ENCODE measurements at places on chromosomes 2 and 18.

DNA sequence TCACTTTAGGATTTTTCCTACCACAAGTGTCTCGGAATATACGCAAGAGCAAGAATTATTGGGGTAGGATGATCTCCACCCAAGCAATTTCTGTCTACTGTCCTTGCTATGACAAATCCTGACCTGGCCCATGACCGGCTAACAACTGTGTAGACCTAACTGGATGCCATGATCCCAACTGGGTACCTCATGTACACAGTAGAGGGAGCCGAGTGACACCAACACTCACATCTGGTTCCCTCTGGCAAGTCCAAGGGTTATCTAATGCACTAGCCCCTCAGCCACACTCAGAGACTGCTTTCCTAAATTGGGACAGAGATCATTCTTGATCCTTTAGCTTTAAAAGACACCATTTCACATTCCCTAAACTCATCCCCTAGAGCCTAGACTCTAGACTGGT lies 60.7 kb upstream of the ZNF532 start:
- DNase-seq, result no peak

DNA sequence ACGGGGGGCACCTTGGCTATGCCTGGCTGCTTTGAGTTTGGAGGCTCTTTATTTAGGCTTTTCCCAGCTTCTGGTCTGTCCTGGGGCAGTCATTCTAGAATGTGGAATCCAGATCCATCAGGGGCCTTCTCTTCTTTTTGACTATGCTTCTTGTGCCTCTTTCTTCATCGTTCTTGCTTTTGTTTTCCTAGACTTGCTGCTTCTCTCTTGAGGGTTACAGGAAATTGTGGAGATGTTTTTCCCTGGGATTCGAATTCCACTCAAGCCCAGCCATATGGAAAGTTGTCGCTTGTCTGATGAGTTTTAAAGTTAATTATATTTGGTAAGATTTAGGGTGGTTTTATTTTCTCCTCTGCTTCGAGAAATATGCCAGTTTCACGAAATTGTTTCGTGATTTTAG lies 2.4 kb downstream of the GLI2 start:
- no peak for DNase-seq

DNA sequence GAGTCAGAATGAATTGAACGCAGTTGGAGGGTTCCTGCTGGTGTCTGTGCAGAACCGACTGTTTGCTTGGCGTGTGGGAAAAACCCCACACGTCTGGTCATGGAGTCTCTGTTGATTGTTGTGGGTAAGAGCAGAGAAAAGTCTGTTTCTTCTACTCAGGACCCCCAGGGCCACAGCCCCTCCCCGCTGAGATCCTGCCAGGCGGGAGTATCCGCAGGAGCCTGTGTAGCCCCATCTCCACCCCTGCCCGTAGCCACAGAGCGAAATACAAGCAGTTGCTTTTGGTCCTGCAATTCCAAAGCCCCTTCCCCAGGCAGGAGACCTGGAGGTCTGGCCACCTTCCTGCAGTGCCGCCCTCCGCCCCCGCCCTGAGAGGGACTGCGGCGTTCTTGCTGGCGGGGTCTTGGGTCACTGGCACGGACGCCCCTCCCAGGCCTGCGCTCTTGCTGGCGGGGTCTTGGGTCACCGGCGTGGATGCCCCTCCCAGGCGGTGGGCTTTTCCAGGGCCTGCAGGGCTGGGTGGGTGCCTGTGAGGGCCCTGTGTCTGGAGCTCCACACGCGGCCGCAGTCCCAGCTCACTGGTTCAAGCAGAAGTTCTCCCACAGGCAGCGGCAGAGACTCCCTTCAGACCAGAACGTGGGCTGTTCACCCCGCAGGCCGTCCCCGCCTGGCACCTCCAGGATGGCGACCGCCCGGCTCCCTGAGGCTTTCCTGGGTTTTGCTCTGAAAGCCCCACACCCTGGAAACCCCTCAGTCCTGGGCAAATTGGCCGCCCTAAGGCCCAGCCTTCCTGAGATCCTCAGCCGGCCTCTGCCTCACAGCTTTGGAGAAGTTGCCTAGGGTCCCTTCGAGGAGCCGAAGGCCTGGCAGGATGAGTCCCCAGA lies 76.0 kb upstream of the CTDP1 start:
- DNase-seq, result no peak

DNA sequence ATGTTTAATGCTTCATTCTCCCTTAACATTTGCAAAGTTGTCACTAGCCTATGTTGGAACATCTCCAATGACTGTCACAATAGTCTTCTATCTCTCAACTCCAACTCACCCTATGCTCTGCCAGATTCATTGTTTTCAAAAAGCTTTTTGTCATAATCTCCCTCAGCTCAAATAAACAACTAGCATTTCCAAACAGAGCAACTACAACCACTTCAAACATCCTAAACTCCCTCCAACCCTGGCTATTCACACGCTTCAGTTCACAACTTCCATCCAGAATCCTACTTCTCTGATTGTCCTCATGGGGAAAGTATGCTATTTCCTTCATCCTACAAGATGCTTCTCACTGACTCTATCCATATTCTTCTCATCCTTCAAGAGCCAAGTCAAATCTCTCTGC lies 139.2 kb upstream of the VRK2 start:
- no peak for DNase-seq

- no peak for DNase-seq
These were observed 240.2 kb downstream of the ALPK2 start for GRCh38 chr18:58388736-58389135.

GRCh38 chr2:121459291-121459690 lies 71.4 kb upstream of the RNU4ATAC start:
- DNase-seq, result no peak

DNA sequence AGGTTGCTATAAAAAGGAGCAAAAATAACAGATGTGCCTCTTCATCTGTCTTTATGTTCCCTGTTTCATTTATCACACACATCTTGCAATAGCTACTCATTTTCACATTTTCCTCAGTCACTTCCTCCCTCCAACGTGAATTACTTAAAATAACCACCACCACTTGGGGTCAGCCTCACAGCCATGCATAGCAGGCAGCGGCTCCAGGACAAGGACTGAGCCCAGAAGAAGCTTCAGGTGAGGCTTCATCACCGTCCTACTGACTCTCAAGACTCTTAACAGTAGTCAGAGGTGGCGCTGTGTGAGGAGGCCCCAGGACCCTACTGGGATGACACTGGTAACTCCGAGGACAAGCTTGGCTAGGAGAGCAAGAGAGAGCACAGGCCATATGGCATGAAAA lies 15.5 kb upstream of the ST8SIA5 start:
- DNase-seq, result no peak

- no peak for DNase-seq
These were observed 283.4 kb downstream of the CLIP4 start for GRCh38 chr2:29398384-29399237.

DNA sequence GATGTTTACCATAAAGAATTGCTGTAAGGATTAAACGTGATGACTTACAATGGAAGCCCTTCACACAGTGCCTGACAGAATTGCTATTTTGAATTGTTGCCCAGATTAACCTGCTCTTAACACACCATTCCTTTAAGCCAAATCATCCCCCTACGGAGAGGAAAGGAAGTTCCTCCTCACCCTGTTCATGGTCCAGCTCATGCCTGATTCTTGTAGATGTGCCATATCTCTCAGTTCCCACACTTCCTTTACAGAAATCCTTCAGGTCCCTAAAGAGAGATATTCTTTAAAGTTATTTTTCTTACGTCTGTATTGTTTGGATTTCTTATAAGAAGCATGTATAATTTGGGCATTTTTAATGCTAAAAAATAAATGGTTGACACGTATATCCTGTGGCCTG lies 127.5 kb upstream of the DAPL1 start:
- DNase-seq, result no peak

- no peak for DNase-seq
These were observed 164.3 kb downstream of the MIB1 start for GRCh38 chr18:21904856-21905255.

- no peak for DNase-seq
These were observed 39.5 kb upstream of the SLC14A1 start for GRCh38 chr18:45684341-45685115.

GRCh38 chr2:217671075-217671474 lies 331.7 kb downstream of the TNS1 start:
- DNase-seq, result no peak

GRCh38 chr2:25582077-25582830 lies 91.1 kb downstream of the DTNB start:
- DNase-seq, result no peak

DNA sequence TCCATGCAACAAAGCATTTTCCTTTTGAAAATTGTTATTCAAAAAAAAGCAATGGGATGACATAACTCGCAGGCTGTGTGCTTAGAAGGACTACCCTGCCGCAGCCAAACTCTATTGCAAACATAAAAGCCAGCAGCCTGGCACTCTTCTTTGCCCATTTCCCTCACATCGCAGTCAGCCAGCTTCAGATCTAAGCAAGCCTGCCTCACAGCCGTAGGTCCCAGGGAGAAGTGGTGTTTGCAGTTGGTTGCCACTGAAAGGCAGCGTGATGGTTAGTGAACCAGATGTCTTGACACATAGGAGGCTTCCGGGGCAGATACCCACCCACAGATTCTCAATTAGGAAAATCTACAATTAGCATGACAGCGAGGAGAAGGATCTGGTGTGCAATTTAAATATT lies 655.2 kb downstream of the RNF144A start:
- peak; percentile 54 for DNase-seq

DNA sequence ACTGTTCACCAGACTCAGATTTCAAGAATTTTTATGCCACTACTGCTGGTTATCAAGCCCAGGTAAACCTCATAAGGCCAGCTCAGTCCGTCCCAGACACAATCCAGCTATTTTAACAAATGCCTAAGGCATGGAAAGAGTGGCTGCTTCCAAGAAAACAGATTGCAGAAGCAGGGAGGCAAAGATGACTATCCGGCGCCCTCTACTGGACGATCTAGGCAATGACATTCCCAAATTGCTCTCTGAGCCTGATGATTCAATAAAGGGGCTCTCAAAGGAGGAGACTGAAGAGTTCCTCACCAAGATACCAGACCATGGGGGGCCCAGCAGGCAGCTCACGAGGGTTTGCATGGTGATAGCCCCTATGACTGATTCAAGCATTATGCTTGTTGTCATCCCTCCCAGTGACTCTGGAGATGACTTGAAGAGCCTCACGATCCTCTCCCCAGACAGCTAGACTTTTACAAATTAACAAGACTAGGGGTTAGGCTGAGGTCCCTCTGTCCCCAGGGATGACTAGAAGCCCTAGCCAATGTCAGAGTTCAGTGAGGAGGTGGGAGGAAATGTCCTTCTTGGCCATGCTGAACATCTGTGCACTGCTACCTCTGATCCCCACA lies 25.0 kb downstream of the SERPINB8 start:
- peak; percentile 49 for DNase-seq

- DNase-seq, result no peak
These were observed 62.5 kb downstream of the LHCGR start for GRCh38 chr2:48693066-48693465.

DNA sequence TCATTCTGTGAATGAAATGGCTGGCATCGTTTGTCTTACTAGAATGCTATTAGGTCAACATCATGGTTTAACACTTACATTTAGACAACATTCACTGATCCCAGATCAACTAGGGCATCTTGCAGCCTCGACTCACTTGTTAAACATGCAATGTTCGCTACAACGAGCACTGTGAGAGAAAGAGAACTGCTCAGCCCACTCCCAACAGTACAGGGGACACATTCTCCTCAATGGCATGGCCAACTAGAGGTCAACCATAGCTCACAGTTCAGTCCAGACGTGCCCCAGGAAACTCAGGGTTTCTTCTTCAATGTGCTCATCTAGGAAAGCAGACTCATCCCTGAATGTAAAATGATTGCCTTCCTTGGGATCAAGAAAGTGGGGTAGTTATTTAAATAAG lies 5.9 kb downstream of the WIPF1 start:
- DNase-seq, result no peak

DNA sequence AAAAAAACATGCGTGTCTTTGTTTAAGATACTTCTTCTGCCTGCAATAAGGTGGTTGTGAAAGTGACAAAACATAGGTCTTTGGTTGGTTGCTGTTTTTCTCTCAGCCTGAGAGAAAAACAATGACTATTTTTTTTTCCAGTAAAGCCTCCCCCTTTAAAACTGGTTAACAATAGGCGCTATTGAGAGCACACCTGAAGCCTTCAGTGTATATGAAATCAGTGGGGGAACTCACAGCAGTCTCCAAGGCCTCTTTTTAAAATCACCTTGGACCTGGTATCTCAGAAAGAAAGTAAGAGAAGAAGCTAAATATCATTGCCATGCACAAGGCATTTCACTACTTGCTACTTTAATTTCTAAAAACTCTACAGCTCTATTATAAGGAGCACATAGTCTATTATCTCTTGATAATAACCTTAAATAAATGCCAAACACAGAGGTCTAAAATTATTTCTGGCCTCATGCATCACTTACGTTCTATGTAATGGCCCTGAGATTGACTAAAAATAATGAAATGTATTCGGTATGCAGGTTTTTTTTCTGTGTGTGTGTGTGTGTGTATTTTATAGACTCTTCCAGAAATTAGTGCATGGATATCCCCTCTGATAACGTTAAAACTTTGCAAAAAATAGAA lies 544.4 kb downstream of the TDRD15 start:
- no peak for DNase-seq

DNA sequence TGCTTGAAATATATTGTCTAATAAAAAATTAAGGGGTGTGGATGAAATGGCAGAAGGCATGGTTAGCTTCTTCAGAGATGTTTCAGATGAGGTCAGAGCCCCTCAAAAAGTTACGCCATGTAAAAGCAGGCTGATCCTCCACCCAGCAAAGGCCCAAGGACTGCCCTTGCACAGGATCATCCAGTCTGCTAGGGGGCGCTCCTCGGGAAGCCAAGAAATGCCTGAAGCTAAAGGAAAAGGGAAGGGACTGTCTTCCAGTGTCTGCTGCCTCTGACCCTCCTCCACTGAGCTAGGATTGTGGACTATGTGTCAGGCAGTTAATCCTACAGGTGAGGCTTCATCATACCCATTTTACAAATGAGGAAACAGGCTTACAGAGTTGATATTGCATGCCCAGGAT lies 33.8 kb upstream of the TEX51 start:
- no peak for DNase-seq

- DNase-seq, result no peak
These were observed 6.8 kb downstream of the CCBE1 start for GRCh38 chr18:59690186-59690982.

GRCh38 chr2:1234731-1235308 lies 178.4 kb upstream of the TPO start:
- no peak for DNase-seq

- peak; percentile 57 for DNase-seq
These were observed 135.8 kb downstream of the IKZF2 start for GRCh38 chr2:213015387-213016165.

DNA sequence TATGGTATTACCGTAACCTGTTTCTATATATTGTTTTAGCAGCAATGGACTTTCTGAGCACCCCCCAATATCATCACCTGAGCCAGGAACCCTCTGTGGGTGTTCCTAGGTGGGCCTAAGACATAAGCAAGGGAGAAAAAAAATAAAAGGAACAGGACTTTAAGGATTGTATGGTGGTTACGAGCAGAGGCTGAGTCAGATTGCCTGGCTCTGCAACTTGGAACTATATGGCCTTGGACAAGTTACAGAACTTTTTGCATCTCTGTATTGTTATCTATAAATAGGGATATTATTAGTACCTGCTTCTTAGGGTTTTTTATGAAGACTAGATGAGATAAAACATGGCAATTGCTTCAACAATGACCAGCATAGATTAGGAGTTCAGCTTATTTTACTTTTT lies 34.9 kb downstream of the MFSD6 start:
- no peak for DNase-seq

GRCh38 chr2:231563378-231563961 lies 29.2 kb upstream of the TEX44 start:
- peak; percentile 71 for DNase-seq

GRCh38 chr18:46542545-46542944 lies 114.5 kb downstream of the LOXHD1 start:
- no peak for DNase-seq

- no peak for DNase-seq
These were observed 130.4 kb upstream of the CYP26B1 start for GRCh38 chr2:72278046-72278445.
